ENCODE measurements at places on chromosomes 11 and 22.

DNA sequence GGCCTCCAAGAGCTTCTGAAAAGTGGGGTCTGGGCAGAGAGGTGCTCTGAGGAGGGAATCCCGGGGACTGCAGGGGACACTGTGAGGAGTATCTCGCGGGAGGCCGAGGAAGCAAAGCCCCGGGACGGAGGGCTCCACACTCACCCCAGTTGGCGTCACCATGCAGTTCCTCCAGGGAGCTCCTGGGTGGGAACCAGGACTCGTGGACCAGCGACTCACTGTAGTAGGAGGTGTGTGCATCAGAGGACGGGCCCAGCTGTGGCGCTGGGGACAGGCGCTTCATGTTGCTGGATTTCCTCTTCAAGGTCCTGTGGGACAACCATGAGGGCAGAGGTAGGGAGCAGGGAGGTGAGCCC, 4.8 kb downstream of the SUN2 start:
- no peak for DNase-seq

GRCh38 chr11:23974601-23975000, 522.3 kb upstream of the LUZP2 start:
- DNase-seq, result no peak

DNA sequence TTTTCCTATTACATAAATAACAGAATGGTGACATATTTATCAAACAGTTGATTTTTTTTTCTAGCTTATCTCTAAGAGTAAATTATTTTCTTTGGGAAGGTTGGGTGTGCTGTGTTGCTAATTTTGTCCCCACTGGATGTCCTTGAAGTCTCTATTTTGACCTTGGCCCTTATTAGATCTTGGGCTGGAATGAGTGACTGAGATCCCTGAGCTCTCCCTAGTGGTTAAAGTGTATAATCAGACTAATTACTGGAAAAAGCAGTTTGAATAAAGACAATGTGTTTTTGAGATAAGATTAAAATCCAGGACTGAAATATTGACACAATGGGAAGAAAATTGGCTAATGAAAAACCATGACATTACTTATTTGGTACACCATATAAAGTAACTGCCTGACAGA, 56.1 kb downstream of the AASDHPPT start:
- no peak for DNase-seq

DNA sequence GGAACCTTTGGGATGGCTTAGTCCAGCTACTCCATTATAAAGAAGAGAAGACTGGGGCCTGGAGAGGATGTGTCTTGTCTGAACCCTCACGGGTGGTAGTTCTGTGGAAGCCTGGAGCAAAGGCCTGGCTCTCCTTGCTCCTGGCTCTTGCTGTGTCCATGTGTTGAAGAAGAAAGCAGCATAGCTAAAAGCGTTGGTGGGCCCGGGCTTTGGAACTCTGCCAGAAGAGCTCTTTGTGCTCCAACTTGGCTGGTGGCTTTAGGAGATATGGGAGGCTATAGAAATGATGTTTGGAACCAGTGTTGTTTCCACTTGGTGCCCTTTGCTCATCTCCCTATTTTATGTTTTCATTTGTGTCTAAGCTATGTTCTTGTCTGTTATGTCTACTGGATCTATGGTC, 131.1 kb downstream of the DBX1 start:
- DNase-seq, result no peak

GRCh38 chr22:41508770-41509170, 35.5 kb downstream of the POLR3H start:
- DNase-seq, result peak; percentile 63

- DNase-seq, result no peak
Observed at GRCh38 chr11:59854871-59855270, 9.6 kb upstream of the CBLIF start.

DNA sequence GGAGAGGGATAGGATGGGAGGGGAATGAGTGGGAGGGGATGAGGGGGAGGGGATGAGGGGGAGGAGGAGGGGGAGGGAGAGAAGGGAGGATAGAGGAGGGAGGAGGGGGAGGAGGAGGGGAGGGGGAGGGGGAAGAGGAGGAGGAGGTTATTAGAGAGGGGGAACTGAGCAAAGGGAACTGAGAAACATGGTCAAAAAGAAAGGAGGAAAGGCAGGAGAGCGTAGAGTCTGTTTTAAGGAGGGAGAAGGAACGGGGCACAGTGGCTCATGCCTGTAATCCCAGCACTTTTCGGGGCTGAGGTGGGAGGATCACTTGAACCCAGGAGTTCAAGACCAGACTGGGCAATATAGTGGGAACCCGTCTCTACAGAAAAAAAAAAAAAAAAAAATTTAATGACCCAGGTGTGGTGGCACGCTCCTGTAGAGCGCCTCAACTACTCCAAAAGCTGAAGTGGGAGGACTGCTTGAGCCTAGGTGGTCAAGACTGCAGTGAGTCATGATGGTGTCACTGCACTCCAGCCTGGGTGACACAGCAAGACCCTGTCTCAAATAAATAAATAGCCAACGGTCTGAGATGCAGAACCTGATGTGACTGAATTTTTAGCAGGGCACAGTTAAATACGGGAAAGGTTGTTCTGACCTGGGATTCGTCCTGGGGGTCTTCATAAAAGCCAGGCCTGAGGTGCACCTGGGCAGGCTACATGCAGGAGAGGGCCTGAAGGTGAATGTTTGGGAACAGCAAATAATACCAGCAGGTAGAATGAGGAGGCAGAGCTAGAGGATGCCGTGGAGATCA, 4.0 kb downstream of the B3GNT6 start:
- DNase-seq, result no peak

GRCh38 chr22:49849161-49850020, 4.3 kb upstream of the ZBED4 start:
- no peak for DNase-seq

DNA sequence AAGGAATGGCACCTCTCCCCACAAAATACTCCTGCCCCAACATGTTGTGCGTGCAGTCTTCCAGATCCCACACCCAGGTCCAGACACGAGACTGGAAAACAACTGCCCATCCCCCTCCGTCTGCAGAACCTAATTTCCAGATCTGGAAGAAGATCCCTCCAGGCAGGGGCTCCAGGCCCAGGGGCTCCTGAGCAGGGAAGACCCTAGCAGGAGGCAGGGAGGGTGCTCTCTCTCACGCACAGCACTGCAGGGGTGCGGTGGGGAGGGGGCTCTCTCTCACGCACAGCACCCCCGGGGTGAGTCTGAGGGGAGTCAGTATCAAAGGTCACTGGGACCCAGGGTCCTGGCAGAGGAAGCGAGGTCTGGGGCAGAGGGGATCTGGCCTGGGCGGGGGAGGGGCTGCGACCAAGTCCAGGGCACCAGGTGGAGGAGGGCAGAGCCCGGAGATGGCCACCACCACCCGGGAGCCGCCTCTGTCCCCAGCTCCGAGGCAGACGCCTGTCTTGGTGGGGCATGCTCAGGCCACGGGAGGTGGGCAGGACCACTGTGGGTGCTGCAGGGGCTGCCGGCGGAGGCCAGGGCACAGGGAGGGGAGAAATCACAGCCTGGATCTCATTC, 1.7 kb downstream of the MLC1 start:
- no peak for DNase-seq

- peak; percentile 48 for DNase-seq
Observed at GRCh38 chr11:9893474-9893873, 229.6 kb downstream of the SWAP70 start.

- DNase-seq, result no peak
Observed at GRCh38 chr11:14269692-14270573, 89.0 kb downstream of the RRAS2 start.

GRCh38 chr11:27367881-27368280, 4.9 kb upstream of the CCDC34 start:
- no peak for DNase-seq

GRCh38 chr11:128061281-128061871, 526.0 kb downstream of the ETS1 start:
- DNase-seq, result peak; percentile 45

GRCh38 chr11:47148903-47149531, 27.7 kb downstream of the ARFGAP2 start:
- DNase-seq, result no peak

Measured in astrocyte of the hippocampus (primary cell).